Caco-2 (cell line): ENCODE measurements at places on chromosomes 1 and 21.

DNA sequence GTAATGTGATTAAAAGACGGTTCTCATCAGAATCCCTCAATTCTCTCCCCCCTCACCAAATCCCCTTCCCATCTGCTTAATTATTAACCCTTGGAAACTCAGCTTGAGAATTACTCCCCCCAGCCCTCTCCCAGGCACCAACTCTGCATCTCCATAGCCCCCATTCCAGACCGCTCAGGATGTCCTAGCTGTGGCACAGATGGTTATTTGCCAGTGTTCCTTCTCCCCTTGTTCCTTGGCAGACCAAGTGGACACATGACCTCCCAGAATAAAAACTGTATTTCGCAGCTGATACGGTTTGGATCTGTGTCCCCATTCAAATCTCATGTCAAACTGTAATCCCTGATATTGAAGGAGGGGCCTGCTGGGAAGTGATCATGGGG is 14.6 kb downstream of the HENMT1 start:
- DNase-seq: no peak

DNA sequence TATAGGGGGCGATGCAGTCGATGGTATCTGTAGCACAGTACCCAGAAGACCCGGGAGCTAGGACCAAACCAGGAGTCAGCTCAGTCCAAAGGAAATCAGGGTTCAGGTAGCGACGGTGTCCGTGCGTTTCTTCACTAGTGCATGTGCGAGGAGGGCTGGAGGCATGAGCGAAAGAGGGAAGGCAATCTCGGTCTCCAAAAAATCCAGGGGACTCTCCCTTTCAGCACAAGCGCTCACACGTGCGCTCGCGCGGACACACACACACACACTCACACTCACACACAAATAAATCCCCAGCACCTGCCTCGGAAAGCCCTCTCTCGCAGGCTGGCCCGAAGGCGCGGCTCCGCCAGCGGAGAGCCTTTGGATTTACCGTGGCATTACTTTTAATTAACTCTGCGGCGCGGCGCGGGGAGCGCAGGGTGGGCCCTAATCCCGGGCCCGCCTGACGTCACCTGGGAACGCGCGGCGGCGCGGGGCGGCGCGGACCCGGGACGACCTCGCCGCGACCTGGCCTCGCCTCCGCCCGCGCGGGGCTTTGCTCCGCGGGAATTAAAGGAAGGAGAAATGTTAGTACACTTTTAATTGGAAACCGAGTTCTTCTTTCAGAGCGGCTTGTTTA is 121.2 kb downstream of the LMX1A start:
- no peak for DNase-seq

DNA sequence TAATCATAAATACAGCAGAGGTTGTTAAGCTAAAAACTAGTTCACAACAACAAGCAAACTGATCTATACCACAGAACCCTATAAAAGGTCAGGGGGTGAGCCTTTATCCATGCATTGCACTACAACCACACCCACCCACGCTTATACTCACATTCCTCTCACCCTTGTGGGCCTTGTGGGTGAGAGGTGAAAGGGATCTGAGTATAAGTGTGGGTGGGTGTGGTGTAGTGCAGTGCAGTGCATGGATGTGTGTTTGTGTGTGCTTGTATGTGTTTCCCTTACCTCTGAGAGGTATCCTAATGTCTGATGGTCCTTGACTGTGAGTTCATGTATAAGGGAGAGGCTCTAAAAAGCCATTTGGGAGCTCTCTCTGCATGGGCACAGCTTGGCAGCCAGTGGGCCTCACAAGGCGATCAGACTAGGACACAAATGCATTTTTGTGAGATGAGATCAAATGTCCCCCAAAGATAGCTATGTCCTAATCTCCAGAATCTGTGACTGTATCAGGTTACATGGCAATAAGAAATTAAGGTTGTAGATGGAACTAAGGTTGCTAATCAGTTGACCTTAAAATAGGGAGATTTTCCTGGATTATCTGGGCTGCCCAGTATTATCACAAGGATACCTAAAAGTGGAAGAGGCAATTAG is 95.5 kb upstream of the DPT start:
- DNase-seq: no peak

DNA sequence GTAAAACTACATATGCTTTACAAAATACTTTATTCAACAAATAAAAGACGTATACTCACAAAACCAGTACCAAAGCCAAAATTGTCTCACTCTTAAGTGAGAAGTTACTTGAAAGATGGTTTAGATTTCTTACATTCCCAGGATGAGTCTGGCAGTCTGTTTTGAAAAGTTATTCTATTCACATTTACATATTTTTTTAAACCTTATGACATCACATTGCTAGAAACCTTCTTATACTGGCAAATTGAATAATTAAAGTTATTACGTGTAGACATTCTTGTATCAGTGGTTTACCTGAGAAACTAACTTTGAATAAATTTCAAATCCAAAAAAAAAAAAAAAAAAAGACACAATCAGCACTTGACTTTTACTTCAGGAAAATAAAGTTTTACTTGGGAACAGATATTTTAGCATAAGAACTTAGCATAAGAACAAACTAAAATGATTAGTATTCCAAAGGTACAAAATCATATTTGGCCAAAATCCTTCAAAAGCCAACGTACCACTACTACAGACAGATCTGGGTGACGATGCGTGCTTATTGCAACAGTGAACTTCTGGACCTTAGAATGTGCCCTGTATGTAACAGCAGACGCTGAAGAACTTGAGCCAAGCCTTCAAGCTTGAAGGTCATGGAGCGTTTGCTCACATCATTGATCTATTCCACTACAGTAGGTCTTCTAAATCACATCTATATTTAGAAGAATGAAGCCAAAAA is 2.5 kb downstream of the CDC42BPA start:
- DNase-seq: peak; percentile 43

- DNase-seq: no peak
Observed at GRCh38 chr1:171748651-171749050, 6.8 kb upstream of the VAMP4 start.
